ENCODE measurements at places on chromosomes 4 and X.

DNA sequence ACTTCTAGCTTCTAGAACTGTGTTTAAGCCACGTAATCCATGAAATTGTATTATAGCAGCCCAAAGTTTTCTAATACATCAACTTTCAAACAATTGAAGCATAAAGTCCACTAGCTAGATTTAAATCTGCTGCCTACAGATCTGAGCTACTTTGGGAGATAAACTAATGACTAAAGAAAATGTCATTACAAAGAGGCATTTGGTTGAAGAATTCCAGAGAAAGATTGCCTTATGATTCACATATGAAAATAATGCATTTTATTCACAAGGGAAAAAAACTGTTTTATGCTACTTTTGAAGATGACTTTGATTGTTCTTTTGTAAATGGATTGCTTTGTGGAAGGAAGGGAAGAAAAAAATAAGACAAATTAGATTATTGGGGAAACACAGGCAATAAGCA lies 124.1 kb upstream of the SLIT2 start:
- no peak for DNase-seq

GRCh38 chr4:127355743-127356142 lies 277.0 kb upstream of the INTU start:
- no peak for DNase-seq

DNA sequence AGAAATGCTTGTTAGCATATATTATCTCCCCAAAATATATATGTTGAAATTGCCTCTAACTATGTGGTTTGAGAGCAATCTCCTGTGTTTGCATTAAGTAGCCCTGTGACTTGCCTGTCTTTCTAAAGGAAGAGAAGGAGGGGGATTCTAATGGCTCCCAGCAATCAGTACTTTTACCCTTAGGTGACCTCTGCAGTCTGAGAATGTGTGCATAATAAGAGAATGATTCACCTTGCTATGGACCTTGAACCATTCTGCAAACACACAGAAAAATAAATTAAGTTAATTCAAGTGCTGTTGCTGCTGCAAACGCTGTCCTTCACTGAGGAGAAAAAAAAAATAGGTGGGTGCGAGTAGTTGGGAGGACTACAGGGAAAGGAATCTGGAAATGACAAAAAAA lies 322.2 kb downstream of the IQCM start:
- DNase-seq = no peak

- peak; percentile 65 for DNase-seq
Observed at GRCh38 chrX:153723351-153724251, 586 bp downstream of the BCAP31 start.

DNA sequence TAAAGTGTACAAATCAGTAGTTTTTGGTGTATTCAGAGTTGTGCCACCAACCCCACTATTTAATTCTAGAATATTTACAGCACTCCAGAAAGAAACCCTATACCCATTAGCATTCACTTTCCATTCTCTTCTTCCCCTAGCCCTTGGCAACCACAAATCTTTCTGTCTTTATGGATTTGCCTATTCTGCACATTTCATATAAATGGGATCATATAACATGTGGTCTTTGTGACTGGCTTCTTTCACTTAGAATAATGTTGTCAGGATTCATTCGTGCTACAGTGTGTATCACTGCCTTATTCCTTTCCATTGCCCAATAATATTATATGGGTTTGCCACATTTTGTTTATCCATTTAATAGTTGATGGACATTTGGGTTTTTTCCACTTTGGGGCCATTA lies 32.2 kb downstream of the SGMS2 start:
- no peak for DNase-seq

DNA sequence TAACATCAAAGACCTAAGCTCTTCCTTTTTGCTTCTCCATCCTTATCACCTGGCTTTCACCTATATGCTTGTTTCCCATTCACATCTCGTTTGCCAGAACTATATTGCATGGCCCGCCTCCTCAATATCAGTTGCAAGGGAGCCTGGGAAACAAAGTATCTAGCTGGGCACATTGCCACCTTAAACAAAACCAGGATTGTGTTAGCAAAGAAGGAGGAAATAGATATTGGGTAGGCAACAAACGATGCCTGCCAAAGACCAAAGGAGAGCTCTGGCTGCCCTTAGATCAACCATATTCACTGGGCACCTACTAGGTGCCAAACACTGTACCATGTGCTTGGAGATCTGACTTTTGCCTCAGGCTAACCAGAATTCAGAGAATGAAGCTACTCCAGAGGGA lies 107.5 kb downstream of the GRIA3 start:
- no peak for DNase-seq

DNA sequence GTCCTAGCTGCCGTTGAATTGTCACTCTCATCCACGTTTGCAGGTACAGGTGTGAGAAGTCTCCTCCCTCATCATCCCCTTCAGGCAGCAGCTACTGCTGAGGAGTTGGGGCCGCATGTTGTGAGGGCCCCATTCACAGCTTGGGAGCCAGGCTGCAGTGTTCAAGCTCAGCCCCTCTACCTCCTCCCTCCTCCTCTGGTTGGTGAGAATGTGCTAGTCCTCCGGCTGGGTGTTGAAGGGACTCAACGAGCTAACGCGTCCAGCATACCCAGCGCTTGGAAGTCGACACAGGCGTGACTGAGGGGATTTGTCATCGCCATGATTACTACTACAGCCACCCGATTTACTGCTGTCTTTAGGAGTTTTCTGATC lies 82.0 kb upstream of the PSAPL1 start:
- DNase-seq = no peak

Data from stimulated activated naive CD8-positive, alpha-beta T cell treated with anti-CD3 and anti-CD28 coated beads, Interleukin-15, Interleukin-2, amounts not matched to agents 100 U/mL and 50 U/mL, for 24 hours (primary cell).